ENCODE measurements at places on chromosomes 3 and 15. TPM values are rescaled to one million over a fixed set of nuclear protein-coding genes. Genes with fewer than 3 reads are reported as not detected.
A peak's percentile ranks its signal among the peaks of the same experiment; 100 is the strongest.

DNA sequence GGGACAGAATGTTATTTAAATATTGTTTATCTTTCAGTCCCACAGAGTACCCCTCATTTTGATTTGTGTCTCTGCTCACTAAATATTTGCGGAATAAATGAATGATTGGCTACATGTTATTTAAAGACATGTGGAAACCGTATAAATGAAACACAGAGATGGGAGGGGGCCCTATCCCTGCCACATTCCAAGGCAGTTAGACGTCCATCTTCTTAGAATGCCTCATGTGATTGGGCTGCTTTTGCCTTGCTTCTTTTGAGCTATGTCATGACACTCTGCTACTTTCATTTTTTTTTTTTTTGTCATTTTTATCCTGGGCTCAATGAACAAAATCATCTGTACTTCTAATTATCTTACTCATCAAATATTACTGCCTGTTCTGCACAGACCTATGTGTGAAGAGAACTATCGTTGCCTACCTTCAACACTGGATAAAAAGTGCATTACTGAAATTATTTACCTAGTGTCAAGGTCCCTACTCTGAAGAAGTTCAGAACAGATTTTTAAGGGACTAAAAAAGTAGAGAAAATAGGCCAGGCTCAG lies 83.9 kb upstream of the FAM98B start:
- DNase-seq = no peak

DNA sequence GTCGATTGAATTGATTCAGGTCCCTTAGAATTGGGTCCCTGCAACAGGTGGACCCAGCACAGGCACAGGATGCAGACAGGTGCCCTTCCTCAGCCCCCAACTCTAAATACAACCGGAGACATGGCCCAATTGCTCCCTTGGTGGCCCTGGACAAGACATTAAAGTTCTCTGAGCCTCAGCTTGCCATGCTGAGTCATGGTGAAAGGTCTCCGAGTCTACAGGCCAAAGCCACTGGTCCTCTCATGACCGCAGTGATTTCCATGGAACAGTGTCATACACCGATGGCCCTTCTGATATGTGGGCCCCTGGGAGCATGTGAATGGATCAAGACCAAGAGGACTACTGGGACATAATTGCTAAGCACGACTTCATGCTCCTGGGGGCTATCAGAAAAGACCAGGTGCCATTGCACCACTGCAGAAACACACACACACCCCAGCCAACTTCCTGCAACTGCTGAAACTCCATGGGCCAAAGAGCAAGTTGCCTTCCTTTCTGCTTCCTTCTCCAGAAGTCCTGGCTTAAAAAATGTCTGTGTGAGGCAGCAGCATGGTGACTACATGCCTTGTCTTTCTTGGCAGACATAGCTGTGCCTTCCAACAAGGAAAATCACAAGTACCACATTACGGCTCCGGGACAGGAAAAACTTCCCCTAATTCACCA lies 38.8 kb downstream of the TBC1D2B start:
- no peak for DNase-seq

DNA sequence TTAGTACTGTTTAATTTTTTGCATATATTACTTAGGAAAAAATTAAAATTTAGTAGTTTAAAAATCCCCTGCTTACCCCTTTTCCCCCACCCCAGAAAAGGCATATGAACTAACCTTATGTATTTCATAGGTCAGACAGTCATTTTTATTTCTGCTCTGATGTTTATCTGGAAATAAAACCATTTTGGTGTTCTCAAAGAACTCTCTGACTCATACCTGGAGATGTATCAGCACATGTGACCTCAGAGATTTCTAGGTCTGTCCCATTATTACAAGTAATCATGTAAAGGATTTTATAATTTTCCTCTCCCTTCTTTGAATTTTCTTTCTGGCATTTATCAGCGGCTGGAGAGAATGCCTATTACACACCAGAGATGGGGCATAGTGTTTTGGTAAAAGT lies 14.1 kb upstream of the CCR8 start:
- no peak for DNase-seq

Gene TRH
- total RNA-seq = not detected

DNA sequence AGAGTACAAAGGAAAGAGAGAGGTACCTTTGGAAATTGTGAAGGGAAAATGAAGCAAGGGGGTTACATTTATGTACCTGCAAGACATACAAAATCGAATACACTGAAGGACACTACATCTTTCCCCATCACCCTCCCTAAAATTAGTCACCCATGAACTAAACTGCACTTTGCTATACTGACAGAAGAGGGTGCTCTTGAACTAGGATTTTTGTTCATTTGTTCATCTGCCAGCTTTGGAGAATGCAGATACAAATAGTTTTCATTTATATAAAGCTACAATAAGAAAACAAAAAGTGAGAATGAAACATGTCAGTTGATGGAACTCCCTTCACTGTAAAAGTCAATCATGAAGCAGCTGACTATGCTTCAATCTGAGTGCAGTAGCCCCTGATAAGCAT lies 55.7 kb downstream of the PCCB start:
- DNase-seq = peak; percentile 66

Gene SOX14
- not detected for total RNA-seq

GRCh38 chr3:45182915-45183871 lies 37.0 kb upstream of the CDCP1 start:
- DNase-seq = peak; percentile 39

Data from HFFc6 (cell line).